ENCODE measurements at places on chromosomes 6 and 20.
A peak's percentile ranks its signal among the peaks of the same experiment; 100 is the strongest.

DNA sequence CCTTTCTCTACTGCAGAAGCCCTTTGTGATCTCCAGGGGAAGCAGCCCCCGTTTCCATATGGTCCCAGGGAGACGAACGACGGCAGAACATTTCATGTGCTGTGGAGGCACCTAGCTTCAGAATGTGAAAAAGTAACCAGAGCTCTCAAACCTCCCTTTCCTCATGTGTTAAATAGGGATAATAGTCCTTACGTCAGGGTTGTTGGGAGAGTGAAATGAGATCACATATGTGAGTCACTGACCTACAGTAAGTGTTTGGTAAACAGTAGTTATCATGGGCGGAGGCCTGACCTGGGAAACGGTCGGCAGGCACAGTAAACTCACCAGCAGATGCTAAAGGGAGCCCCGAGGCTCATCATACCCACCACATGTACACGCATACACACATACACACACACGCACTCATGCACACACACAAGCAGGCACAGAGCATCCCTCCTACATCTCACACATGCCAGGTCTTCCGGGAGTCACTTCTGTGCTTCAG is 89.7 kb downstream of the LY86 start:
- H3K27me3 ChIP-seq = peaks cover 1% of the 10 kb centered on the region
- peaks cover 2% of the 10 kb centered on the region for H3K4me1 ChIP-seq
- no peak overlapping the region for H3K27ac ChIP-seq
- no peaks in the 10 kb centered on the region for H3K36me3 ChIP-seq
- H3K4me3 ChIP-seq = no peak overlapping the region

GRCh38 chr20:39268981-39269461 is 306.9 kb downstream of the DHX35 start:
- no peak overlapping the region for H3K27ac ChIP-seq
- H3K4me1 ChIP-seq = no peaks in the 10 kb centered on the region
- no peaks in the 10 kb centered on the region for H3K36me3 ChIP-seq

- H3K4me1 ChIP-seq = no peaks in the 10 kb centered on the region
- no peaks in the 10 kb centered on the region for H3K36me3 ChIP-seq
- no peak for DNase-seq
- H3K27me3 ChIP-seq = peaks cover 21% of the 10 kb centered on the region
- H3K4me3 ChIP-seq = no peak overlapping the region
- no peak overlapping the region for H3K27ac ChIP-seq
Observed at GRCh38 chr20:3459881-3460307, 10.9 kb upstream of the ATRN start.

GRCh38 chr20:37308086-37309050 is 18.9 kb downstream of the MANBAL start:
- H3K27me3 ChIP-seq = no peaks in the 10 kb centered on the region
- peaks cover 13% of the 10 kb centered on the region for H3K4me1 ChIP-seq
- H3K4me3 ChIP-seq = no peak overlapping the region
- H3K27ac ChIP-seq = no peak overlapping the region
- peaks cover 31% of the 10 kb centered on the region for H3K36me3 ChIP-seq
- no peak for DNase-seq

GRCh38 chr20:38166703-38167233 is 1.7 kb upstream of the TGM2 start:
- H3K36me3 ChIP-seq = no peaks in the 10 kb centered on the region
- peaks cover 61% of the 10 kb centered on the region for H3K4me1 ChIP-seq
- no peak overlapping the region for H3K4me3 ChIP-seq
- no peaks in the 10 kb centered on the region for H3K27me3 ChIP-seq
- DNase-seq = no peak
- H3K27ac ChIP-seq = peak overlapping the region; percentile 69

Measured in IMR-90 (cell line).